M059J (cell line): ENCODE measurements at places on chromosomes 5 and 9. TPM values are rescaled to one million over a fixed set of nuclear protein-coding genes. Genes with fewer than 3 reads are reported as not detected.
A peak's percentile ranks its signal among the peaks of the same experiment; 100 is the strongest.

Gene FBLL1
- total RNA-seq = 0.66 and 0.81 TPM in 2 replicates

Gene TMOD1
- total RNA-seq = 0.84 and 2.4 TPM in 2 replicates

DNA sequence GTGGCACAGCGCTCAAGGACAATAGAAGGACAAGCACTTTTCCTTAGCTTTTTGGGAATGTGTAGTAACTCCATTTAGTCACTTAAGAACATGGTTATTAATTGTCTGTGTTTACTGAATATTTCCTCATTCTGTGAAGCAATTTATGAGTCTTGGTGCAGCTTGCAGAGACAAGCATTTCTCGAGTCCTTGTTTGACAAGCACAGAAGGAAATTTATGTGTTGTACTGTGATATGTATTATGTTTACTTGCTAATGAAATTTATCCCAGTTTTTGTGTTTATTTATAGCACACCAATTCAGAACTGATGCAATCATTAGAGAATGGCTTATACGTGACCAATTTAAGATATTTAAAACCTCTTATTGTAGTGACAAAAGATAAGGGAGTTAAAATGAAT lies 168.6 kb downstream of the PRELID2 start:
- DNase-seq = no peak

GRCh38 chr9:127004946-127005769 lies 90.6 kb downstream of the RALGPS1 start:
- DNase-seq = peak; percentile 56

DNA sequence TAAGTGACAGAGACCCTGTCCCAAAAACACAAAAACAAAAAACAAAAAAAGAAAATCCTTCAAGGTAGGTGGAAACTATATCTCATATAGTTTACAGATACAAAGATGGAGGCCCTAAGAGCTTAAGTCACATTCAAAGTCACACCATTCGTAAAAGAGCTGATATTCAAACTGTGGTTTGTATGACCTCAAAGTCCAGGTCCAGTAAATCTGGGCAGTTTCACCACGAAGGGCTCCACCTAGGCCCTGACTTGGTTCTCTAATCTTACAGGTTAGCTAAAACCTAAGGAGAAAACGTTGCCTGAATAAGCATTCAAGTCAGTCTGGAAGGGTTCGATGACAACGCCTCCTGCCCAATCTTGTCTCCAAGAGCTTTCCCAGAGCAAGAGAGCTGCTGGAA lies 44.1 kb downstream of the SUSD1 start:
- DNase-seq = no peak

DNA sequence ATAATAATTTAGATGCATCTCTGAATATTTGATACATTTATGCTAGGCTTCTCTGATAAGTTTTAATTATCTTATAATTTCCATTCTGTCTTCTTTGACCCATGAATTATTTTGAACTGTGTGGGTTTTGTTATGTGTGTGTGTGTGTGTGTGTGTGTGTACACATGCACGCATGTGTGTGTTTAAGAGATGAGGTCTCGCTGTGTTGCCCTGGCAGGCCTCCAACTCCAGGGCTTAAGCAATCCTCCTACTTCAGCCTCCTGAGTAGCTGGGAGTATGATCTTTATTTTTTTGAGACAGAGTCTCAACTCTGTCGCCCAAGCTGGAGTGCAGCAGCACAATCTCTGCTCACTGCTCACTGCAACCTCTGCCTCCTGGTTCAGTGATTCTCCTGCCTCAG lies 75.4 kb downstream of the NDUFAF2 start:
- DNase-seq = peak; percentile 25
